ENCODE measurements at places on chromosomes 6 and 20.

GRCh38 chr6:166325383-166326042 is 16.8 kb downstream of the SFT2D1 start:
- DNase-seq = no peak

DNA sequence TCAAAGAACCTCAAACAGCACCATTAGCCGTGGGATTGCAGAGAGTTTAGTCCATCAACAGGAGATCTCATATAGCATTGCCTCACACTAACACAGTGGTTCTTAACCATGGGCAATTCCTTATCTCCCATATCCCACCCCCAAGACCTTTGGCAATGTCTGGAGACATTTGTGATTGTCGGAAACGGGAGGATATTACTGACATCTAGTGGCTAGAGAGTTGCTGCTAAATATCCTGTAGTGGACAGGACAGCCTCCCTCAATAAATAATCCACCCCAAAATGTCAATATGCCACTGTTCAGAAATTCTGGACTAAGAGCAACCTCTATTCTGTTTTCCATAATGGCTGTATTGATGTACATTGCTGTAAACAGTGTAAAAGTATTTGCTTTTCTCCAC is 210.1 kb upstream of the CCN2 start:
- DNase-seq = no peak

DNA sequence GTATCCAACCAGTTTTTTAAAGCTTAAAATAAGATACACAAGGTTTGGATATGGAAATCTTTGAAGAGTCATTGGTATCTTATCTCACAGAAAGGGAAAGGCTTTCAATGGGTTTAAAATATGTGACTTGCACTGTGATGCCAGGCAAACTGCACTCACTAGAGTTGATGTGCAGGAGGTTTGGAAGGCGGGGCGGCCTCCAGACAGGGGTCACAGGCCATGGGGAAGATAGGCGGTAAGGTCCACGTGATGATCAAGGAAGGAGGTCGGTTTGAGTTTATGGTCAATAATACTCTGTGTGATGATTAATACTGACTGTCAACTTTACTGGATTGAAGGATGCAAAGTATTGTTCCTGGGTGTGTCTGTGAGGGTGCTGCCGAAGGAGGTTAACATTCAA is 9.5 kb upstream of the RAMACL start:
- no peak for DNase-seq

GRCh38 chr6:166558156-166559005 is 28.1 kb downstream of the RAMACL start:
- no peak for DNase-seq

DNA sequence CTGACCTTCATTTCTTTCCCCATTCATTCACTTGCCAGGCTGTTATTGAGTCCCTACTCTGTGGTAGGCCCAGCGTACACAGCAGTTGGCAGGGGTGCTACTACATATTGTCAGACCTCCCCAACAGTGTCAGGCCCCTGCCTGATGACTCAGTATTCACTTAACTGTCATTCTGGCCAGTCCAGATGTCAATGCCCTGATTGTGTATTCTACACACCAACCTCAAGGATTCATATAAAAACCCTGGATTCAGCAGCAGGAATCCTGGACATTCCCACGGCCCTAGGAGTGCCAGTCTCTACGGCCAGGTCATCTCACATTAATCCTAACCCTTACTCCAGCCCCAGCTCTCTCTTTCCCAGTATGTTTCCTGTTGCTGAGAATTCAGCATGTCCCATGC is 151.5 kb downstream of the TASP1 start:
- no peak for DNase-seq
